ENCODE measurements at places on chromosomes 2 and 18. TPM values are rescaled to one million over a fixed set of nuclear protein-coding genes. Genes with fewer than 3 reads are reported as not detected.

Gene OTOS
- total RNA-seq, result not detected

Gene ITGB6
- total RNA-seq, result not detected

Gene TMEM169
- total RNA-seq, result not detected

Gene THSD7B
- total RNA-seq, result not detected

Gene AQP12A
- total RNA-seq, result not detected

Gene RBM44
- 0.20 TPM for total RNA-seq

Gene CASP10
- 28.2 TPM for total RNA-seq

Gene TMEM200C
- not detected for total RNA-seq

Gene TEX51
- not detected for total RNA-seq

Gene PLEK
- total RNA-seq, result not detected

Gene C2orf72
- not detected for total RNA-seq

Gene TSPYL6
- not detected for total RNA-seq

Gene ZC3H6
- 1.2 TPM for total RNA-seq

Gene DNER
- total RNA-seq, result 2.6 TPM

Gene ANKRD62
- total RNA-seq, result not detected

Gene TUBB8B
- total RNA-seq, result not detected

Gene SRD5A2
- total RNA-seq, result not detected

Gene SATB2
- total RNA-seq, result 4.5 TPM

Gene KIAA2012
- total RNA-seq, result not detected

Gene DNAH6
- total RNA-seq, result under 0.01 TPM

Gene TMEM214
- total RNA-seq, result 20.1 TPM

Gene ZBTB7C
- not detected for total RNA-seq

Gene KYNU
- 7.9 TPM for total RNA-seq

Data from mammary microvascular endothelial cell (primary cell).